ENCODE measurements at places on chromosomes 4 and X. TPM values are rescaled to one million over a fixed set of nuclear protein-coding genes. Genes with fewer than 3 reads are reported as not detected.

The KLKB1 gene
- 0.09 TPM for total RNA-seq

The MGARP gene
- 0.21 TPM for total RNA-seq

The TLR3 gene
- total RNA-seq, result not detected

The FGD1 gene
- total RNA-seq, result 0.14 TPM

The AFF2 gene
- 0.70 TPM for total RNA-seq

The NBDY gene
- total RNA-seq, result 29.9 TPM

The NUDT9 gene
- 17.4 TPM for total RNA-seq

The SOWAHB gene
- not detected for total RNA-seq

The TASL gene
- 5.1 TPM for total RNA-seq

The FGG gene
- not detected for total RNA-seq

The KIT gene
- total RNA-seq, result 0.12 TPM

DNA sequence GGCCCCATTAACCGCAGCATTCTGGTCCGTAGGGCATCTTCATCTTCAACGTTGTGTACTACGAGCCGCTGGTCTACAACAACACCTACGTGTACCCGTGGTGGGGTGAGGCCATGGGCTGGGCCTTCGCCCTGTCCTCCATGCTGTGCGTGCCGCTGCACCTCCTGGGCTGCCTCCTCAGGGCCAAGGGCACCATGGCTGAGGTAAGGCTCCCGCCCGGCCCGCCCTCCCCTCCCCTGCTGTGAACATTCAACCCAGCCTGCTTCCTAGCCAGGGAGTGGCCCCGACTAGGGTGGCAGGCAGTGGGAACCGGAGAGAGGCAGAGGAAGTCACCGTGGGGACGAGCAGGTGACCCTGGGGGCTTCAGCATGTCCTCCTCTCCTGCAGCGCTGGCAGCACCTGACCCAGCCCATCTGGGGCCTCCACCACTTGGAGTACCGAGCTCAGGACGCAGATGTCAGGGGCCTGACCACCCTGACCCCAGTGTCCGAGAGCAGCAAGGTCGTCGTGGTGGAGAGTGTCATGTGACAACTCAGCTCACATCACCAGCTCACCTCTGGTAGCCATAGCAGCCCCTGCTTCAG, 7.1 kb downstream of the SLC6A8 start:
- no peak overlapping the region for H3K4me3 ChIP-seq
- no peak for DNase-seq
- H3K27me3 ChIP-seq, result peaks cover 3% of the 10 kb centered on the region
- no peaks in the 10 kb centered on the region for H3K4me1 ChIP-seq

GRCh38 chr4:69493515-69493914, 2.2 kb downstream of the UGT2B4 start:
- H3K27me3 ChIP-seq, result no peaks in the 10 kb centered on the region
- no peaks in the 10 kb centered on the region for H3K4me1 ChIP-seq
- H3K27ac ChIP-seq, result no peak overlapping the region

- no peak overlapping the region for H3K27ac ChIP-seq
- no peaks in the 10 kb centered on the region for H3K36me3 ChIP-seq
- no peaks in the 10 kb centered on the region for H3K4me1 ChIP-seq
- no peak overlapping the region for H3K4me3 ChIP-seq
Measured at GRCh38 chr4:153296040-153296823, 48.3 kb upstream of the MND1 start.

DNA sequence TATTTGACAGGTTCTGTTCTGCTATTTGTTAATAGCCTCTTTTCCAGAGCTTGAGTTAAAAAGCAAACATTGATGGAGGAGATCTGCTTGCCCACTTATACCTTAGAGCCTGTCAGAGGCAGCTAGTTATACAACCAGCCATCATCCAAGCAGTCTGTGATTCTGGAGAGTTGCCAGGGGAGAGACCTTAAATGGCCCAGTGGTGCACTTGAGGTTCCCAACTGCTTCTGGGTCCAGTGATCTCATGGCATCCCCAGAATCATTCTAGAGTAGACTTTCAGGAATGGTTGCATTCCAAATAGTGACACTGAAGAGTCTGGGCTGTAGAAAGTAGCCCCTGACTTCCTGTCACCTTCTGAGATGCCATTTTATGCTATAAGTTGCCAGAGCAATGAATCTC, 160.7 kb downstream of the FHIP1A start:
- no peak for DNase-seq
- H3K4me3 ChIP-seq, result no peak overlapping the region

DNA sequence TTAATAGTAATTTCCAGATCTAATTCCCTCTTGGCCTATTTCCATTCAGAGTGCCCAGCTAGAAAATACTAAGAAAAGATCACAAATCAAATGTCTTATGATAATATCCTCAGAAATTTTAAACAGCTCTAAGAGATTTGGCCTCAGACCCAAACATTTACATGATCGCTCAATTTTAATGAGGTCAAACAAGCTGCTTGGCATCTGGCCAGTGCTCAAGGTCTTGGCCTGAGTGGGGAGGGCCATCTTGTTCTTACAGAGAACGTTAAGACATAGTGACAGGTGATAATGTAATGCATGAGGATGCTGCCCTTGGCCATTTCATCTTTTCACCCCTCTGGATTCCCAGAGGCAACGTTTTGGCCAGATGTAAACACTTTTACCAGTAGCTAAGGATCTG, 159.2 kb upstream of the SLC7A11 start:
- H3K4me1 ChIP-seq, result no peaks in the 10 kb centered on the region
- no peaks in the 10 kb centered on the region for H3K27me3 ChIP-seq
- no peak overlapping the region for H3K27ac ChIP-seq
- H3K36me3 ChIP-seq, result no peaks in the 10 kb centered on the region

DNA sequence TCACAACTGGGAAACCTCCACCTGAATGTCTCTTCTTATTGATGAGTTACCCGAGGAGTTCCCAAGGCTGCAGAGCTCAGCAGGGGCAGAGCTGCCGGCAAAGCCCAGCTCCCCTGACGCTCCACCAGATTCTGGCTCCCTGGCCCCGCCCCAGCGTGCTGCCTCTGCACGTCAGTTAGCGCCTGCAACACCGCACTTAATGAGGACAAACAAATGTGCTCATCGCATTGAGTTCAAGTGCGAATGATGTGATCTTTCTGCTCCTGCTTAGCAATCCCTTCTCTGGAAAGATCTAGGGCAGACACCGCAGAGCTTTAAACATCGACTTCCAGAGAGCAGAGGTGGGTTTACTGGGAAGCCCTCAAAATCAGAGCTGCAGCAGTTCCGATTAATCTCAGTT, 55.5 kb upstream of the FBXW7 start:
- H3K4me1 ChIP-seq, result peaks cover 9% of the 10 kb centered on the region
- peak overlapping the region; percentile 24 for H3K4me3 ChIP-seq
- H3K27ac ChIP-seq, result no peak overlapping the region
- no peaks in the 10 kb centered on the region for H3K36me3 ChIP-seq
- DNase-seq, result peak; percentile 75

DNA sequence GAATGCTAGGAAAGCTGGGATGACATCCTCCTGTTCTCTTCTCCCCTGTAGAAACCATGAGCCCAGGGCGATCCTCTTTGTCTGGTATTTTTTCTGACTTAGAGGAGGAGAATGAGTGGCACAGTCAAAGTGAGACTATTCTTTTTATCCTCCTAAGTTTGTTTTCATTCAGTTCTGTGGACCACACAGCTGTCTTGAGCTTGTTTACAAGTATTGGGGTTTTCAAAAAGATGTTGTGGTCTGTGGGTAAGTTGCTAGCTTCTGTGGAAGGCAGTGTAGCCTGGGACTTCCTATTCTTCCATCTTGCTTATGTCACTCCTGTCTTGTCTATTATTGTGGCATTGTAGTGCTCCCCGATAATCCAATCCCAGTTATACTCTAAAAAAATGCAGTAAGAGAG, 223.0 kb downstream of the PAPSS1 start:
- no peaks in the 10 kb centered on the region for H3K36me3 ChIP-seq
- DNase-seq, result no peak
- H3K4me1 ChIP-seq, result peaks cover 6% of the 10 kb centered on the region
- no peak overlapping the region for H3K4me3 ChIP-seq
- H3K27me3 ChIP-seq, result no peaks in the 10 kb centered on the region

GRCh38 chr4:86015412-86016350, 344.2 kb downstream of the MAPK10 start:
- H3K4me3 ChIP-seq, result no peak overlapping the region
- DNase-seq, result no peak
- no peak overlapping the region for H3K27ac ChIP-seq
- no peaks in the 10 kb centered on the region for H3K4me1 ChIP-seq

DNA sequence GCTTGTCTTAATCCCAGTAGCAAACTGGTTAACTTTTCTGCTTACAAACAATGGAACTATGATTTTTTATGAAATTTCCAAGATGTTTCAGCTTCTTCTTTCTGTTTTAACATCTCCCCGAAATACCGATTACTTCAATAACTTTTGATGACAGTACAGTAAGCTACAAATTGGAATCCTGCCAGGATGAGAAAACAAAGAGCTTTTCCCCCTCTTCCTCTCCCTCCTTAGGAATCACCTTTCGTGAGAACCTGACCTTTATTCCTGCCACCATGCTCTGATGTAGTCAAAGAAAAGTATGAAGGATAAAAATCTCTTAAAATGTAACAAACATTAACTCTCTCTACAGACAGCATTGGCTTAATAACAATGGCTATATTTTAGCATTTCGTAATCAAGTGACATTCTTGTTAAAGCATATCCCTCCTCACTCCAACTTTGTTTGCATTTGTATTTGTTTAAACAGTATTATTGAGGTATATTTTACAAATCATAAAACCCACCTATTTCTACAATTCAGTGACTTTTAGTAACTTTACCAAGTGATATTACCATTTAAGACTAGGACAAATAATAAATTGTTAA, 148.7 kb upstream of the NAP1L5 start:
- no peaks in the 10 kb centered on the region for H3K4me1 ChIP-seq
- peaks cover 18% of the 10 kb centered on the region for H3K27me3 ChIP-seq
- no peak for DNase-seq
- H3K27ac ChIP-seq, result no peak overlapping the region
- H3K36me3 ChIP-seq, result no peaks in the 10 kb centered on the region

- H3K27me3 ChIP-seq, result no peaks in the 10 kb centered on the region
- no peak for DNase-seq
- H3K4me3 ChIP-seq, result no peak overlapping the region
- H3K4me1 ChIP-seq, result no peaks in the 10 kb centered on the region
Measured at GRCh38 chr4:72886602-72887001, 182.9 kb downstream of the COX18 start.

- H3K27me3 ChIP-seq, result peaks cover 1% of the 10 kb centered on the region
- DNase-seq, result no peak
- H3K36me3 ChIP-seq, result no peaks in the 10 kb centered on the region
Measured at GRCh38 chr4:158006990-158007389, 165.8 kb downstream of the GASK1B start.

GRCh38 chr4:62394766-62395165, 1194.6 kb downstream of the ADGRL3 start:
- no peak for DNase-seq
- H3K27me3 ChIP-seq, result no peaks in the 10 kb centered on the region
- no peaks in the 10 kb centered on the region for H3K4me1 ChIP-seq
- H3K36me3 ChIP-seq, result no peaks in the 10 kb centered on the region

GRCh38 chr4:40373636-40374035, 38.5 kb downstream of the CHRNA9 start:
- DNase-seq, result no peak
- H3K27me3 ChIP-seq, result no peaks in the 10 kb centered on the region
- H3K36me3 ChIP-seq, result no peaks in the 10 kb centered on the region
- no peaks in the 10 kb centered on the region for H3K4me1 ChIP-seq

DNA sequence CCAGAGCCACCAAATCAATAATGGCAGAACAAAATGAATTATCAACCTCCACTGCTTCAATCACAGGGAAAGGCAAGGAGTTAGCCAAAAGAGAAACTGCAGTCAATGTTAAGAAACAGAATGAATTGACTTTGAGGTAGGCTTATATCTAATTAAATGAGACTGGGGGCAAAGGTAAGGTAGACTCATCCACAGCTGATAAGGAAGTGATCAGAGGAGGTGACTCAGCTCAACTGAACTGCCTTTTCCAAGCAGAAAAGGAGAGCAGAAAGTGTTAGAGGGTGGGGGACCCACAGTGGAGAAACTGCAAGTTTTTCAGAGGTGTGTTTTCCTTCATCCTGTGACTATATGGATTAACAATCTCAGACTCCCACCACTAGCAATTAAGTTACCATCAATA, 345.8 kb upstream of the PPARGC1A start:
- no peak overlapping the region for H3K27ac ChIP-seq
- no peaks in the 10 kb centered on the region for H3K36me3 ChIP-seq
- H3K27me3 ChIP-seq, result no peaks in the 10 kb centered on the region
- no peaks in the 10 kb centered on the region for H3K4me1 ChIP-seq
- no peak for DNase-seq

DNA sequence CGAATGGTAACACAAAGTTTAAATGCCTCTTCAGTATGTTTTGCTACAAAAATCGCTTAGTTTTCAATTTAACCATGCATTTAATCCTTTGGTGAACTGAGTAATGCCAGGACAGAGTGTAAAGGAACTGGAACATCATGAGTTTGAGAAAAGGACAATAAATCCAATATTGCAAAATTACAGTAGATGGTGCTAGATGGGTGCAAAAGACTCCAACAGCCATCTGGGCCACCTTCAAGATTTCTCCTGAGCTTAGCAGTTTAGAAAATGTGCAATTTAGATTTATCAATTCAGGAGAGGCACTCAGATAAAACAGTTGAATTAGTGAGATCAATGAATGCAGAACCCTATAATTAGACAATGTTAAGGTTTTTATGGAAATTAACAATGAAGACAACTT, 33.2 kb upstream of the MID1IP1 start:
- no peaks in the 10 kb centered on the region for H3K36me3 ChIP-seq
- H3K27ac ChIP-seq, result no peak overlapping the region
- no peak overlapping the region for H3K4me3 ChIP-seq
- DNase-seq, result peak; percentile 54

DNA sequence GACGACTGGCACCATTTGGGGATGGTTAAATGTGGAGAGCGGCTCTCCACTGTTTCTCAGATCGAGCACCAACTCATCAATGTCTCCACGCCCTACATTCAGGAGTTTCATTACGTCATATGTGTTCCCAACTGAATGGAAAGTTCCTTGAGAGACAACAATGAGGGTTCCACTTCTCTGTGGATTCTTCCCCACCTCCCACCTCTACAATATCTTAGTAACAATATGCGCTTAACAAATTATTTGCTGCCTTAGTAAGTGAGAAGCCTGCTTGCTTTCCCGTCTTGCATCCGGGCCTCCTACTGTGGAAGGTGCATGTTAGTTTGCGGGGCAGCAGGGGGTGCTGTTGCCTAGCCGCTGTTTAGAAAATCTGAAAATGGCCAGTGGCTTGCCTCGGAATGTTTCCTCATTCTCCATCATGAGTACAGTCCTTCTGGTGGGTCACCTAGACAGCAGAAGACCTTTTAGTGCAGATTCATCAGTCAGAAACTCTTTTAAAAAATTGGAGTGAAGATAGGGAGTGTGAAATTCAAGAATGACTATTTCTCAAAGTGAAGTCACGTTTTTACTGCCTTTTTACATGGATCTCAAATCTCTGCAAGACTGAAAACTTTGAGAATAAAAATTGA, 55.7 kb downstream of the PHOX2B start:
- H3K36me3 ChIP-seq, result no peaks in the 10 kb centered on the region
- no peak overlapping the region for H3K27ac ChIP-seq

GRCh38 chr4:30600246-30601017, 119.7 kb upstream of the PCDH7 start:
- DNase-seq, result no peak
- no peaks in the 10 kb centered on the region for H3K27me3 ChIP-seq
- no peak overlapping the region for H3K27ac ChIP-seq
- H3K4me1 ChIP-seq, result no peaks in the 10 kb centered on the region
- H3K4me3 ChIP-seq, result no peak overlapping the region

Data from activated CD4-positive, alpha-beta T cell treated with anti-CD3 and anti-CD28 coated beads, Interleukin-2, amount 10 ng/mL, durations not matched to agents 24 days and 14 days (primary cell).